ENCODE measurements at places on chromosomes 3 and 15.

- H3K36me3 ChIP-seq: no peaks in the 10 kb centered on the region
- no peak for DNase-seq
- no peaks in the 10 kb centered on the region for H3K27me3 ChIP-seq
- H3K4me3 ChIP-seq: no peak overlapping the region
These were observed 6.3 kb downstream of the ANPEP start for GRCh38 chr15:89808160-89808870.

DNA sequence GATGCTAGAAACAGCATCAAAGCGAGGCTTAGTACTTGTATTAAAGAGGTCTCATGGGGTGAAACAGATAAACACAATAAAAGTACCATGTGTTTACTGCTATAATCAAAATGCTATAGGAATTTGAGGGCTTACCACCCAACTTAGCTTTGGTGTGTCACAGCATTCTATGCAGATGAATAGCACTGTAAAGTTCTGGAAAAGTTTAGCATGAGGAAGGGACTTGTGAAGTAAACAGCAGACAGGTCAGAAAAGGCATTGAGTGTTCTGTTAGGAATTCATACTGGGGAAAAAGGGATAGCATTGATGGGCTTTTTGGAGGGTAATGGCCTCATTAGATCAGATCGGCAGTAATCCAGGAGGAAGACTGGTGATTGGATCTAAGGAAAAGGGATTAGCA is 505.3 kb downstream of the NLGN1 start:
- H3K27me3 ChIP-seq: no peaks in the 10 kb centered on the region
- no peak overlapping the region for H3K27ac ChIP-seq
- no peak overlapping the region for H3K4me3 ChIP-seq
- H3K36me3 ChIP-seq: no peaks in the 10 kb centered on the region
- DNase-seq: no peak
- H3K4me1 ChIP-seq: no peaks in the 10 kb centered on the region

DNA sequence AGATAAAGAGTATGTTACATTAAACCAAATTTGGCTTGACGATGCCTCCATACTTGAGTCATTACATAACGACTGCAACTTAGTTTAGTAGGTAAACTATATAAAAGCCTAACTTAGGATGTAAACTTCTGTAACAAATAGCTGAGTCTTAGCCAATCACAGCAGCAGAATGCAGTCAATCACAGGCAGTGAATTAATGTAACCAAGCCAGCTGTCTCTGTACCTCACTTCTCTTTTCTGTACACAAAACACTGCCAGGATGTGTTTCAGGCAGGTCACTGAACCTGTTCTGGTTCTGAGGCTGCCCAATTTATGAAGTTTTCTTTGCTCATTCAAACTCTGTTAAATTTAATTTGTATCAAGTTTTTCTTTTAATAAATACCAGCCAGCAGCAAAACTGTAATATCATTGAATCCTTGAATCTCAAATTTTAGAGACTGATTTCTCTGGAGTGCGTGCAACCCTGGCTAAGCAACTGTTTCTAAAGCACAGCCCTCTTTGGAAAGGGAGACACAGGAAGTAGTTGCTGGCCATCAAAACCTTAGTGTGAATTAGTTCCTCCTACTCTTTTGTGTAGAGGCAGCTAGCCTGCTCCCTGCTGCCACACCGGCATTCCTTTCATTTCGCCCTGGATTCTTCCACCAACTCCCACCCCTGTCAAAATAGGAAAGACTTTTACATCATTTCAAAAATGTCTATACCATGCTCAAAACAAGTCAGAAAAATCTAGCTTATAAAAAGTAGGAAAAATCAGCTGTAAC is 15.2 kb downstream of the RFTN1 start:
- H3K4me1 ChIP-seq: no peaks in the 10 kb centered on the region
- DNase-seq: no peak
- no peak overlapping the region for H3K4me3 ChIP-seq
- no peaks in the 10 kb centered on the region for H3K36me3 ChIP-seq
- H3K27me3 ChIP-seq: no peaks in the 10 kb centered on the region

- H3K4me1 ChIP-seq: peaks cover 19% of the 10 kb centered on the region
- H3K4me3 ChIP-seq: no peak overlapping the region
- peak; percentile 16 for DNase-seq
- no peaks in the 10 kb centered on the region for H3K36me3 ChIP-seq
- H3K27me3 ChIP-seq: no peaks in the 10 kb centered on the region
- H3K27ac ChIP-seq: no peak overlapping the region
These were observed 45.6 kb upstream of the FSTL1 start for GRCh38 chr3:120496278-120497002.

DNA sequence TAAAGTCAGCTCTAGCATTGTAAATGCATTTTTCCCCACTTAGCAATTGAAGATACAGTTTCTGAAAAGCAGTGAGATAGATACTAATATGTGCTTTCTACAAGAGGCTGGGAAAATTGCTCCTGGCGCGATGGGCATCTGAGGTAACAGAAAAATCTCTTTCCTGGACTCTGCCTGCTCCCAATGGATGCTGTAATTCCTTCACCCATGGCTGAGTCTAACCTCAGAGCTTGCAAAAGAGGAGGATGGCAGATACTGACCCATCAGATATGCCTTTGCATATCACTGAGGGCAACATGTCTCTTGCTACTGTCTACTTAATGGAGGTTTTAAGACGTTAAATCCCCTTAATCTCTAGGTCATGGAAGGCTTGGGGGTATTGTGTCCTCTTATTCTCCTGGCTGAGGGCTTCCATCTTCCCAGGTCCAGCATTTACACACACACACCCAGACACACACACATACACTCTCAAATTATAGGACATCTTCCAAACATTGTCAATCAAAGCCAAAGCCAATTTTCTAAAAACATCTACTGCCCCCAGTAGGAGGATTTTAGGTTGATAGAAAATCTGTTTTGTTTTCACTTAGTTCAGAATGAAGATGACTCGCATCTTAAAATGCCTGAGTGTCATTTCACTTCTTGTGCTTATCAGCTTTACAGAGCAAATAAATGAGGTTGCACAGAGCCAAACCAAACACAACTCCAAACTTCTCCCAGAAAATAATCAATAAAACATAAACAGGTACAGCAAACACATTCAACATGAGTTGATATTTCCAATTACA is 2.4 kb downstream of the TRPM1 start:
- no peak for DNase-seq
- H3K4me3 ChIP-seq: no peak overlapping the region
- H3K27me3 ChIP-seq: no peaks in the 10 kb centered on the region
- H3K36me3 ChIP-seq: no peaks in the 10 kb centered on the region
- H3K4me1 ChIP-seq: no peaks in the 10 kb centered on the region
- no peak overlapping the region for H3K27ac ChIP-seq
